ENCODE measurements at places on chromosomes 4 and X.

DNA sequence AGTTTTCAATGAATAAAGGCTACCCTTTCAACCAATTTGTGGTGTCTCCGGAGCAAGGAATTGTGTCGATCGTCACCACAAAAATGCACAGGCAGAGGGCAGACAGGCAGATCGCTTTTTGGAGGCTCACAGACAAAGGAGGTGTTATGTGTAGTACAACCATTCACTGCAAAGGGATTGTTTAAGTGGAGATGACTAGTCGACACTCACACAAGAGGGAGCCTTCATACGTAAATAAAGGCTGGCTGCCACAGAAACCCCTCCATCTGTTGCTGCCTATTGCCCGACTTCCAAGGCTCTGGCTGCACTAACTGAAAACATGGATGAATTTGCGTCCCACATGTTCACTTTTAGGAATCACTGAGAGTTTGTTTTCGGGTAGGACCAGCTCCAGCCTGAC lies 281.1 kb downstream of the NKX6-1 start:
- no peak for DNase-seq

DNA sequence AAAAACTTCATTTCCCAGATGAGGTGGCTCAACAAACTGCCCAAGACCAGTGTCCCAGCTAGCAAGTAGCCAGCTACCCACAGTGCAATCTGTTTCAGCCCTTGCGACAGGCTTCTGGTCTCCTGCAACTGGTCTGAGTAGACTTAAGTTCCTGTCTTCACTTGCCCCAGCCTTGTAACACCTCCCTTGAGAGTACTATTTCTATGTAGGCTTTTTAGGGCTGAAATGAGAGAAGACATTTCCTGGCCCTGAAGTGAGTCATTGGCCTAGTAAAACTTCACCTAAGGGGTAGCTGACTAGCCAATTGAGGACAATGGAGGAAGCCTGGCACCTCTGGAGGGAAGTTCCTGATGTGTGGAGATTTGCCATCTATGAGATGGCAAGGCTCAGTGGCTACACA lies 80.1 kb upstream of the STIM2 start:
- DNase-seq = no peak

- DNase-seq = peak; percentile 23
Measured at GRCh38 chrX:39730662-39731329, 367.0 kb downstream of the BCOR start.

DNA sequence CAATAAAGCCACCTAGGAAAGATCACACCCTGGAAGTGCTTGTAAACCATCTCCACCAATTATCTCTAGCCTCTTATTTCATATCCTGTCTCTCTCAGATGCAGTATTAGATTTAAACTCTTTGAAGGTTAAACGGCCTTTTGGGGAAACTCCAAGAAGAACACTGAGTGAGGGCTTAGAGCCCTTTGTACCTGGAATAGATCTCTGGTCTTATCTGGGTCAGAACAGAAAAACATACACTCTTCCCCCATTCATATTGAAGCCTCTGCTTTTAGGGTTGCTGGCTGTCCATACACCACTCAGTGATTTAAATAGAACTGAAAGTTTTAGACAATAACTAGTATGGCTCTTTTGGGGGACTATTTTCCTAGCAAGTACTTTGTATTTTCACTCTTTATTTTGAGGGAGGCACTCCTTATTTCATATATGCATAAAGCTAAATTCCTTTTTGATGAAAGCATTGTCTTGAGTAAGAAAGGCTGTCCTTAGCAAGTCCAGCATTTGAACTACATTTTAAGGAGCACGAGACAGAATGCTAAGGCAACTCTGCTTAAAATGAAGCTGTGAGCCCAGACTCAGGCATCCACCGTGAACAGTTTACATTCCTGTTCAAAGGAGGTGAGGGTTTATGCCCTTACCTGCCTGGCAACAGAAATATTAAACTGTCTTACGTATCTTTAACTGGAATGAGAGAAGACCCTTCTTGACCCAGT lies 17.4 kb downstream of the YY2 start:
- no peak for DNase-seq

GRCh38 chr4:147192679-147193078 lies 247.0 kb upstream of the TTC29 start:
- DNase-seq = no peak

DNA sequence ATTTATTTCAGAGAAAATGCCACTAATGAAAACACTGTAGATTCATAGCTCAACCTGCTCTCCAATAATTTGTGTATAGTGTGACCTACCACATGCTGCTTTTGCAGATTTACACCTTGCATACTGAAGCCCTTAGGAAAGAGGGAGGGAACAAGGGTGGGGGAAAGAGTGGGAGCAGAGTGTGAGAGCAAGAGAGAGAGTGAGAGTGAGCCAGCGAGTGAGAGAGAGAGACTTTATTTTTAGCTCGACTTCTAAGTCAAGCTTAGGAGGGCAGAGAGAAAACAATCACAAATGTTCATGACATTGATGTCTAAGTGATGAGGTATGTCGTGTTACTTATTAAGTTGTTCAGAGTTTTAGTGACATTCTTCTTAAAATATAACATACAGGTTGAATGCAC lies 112.5 kb upstream of the HAND2 start:
- no peak for DNase-seq

DNA sequence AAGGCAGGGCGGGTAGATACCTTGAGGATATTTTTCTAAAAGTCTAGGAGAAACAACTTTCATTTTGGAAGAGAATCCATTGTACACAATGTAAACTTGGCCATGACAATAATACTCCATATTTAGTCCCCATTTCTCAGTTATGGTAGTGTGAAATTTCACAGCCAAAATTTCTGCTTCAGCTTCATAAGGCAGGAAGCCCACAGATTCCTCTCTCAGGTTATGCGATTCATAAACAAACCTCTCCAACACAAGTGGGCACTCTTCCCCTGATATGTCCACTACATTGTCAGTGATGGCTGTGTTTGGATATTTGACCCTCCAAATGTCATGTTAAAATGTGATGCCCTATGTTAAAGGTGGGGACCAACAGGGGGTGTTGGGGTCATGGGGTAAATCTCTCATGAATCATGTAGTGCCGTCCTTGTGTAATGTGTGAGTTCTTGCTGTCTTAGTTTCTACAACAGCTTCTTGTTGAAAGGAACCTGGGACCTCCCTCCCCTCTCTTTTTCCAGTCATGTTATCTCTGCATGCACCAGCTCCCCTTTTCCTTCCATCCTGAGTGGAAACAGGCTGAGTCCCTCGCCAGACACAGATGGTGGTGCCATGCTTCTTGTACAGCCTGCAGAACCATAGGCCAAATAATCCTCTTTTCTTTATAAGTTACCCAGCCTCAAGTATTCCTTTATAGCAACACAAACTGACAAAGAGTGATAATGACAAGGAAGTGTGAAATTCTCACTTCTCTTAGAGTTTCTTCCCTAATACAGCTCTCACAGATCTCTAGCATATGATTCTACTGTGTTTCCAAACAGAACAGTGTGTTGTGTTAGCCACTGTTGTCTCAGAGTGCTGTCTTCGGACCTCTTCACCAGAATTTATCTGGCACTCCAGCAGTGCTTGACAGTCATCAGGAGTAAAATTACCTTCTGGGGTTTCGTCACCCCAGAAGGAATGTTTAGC lies 598.4 kb upstream of the GNPDA2 start:
- DNase-seq = no peak

DNA sequence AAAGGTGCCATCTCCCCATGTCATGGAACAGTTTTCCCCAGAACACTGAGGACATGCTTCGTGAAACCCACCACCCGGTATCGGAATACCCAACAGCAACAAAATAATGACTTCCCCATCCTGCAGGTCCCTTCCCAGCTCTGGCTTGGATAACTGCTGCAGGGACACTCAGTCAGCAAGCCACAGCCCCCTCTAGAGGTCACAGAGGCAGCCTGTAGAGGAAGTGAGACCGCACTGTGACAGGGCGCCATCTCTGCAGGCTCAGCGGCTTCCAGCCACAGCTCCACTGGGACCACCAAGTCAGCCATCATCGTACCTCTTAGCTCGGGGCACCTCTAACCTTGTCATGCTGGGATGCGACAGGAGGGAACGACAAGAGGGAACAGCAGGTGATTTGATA lies 315.9 kb downstream of the LDB2 start:
- no peak for DNase-seq

GRCh38 chrX:109374262-109374960 lies 107.5 kb downstream of the GUCY2F start:
- no peak for DNase-seq

DNA sequence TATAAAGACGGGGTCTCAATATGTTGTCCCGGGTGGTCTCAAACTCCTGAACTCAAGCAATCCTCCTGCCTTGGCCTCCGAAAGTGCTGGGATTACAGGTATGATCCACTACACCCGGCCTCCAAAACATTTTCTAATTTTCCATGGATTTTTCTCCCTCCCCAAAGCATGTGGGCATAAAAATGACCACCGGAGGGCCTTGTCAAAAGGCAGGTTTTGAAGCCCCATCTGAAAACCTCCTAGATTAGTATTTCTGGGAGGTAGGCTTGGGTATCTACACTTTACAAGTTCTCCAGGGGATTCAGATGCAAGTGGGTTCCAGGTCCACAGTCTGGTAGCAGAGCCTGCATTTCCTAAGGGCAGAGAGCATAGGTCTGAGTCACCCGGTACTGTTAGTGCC lies 1.4 kb upstream of the GPR173 start:
- DNase-seq = no peak

DNA sequence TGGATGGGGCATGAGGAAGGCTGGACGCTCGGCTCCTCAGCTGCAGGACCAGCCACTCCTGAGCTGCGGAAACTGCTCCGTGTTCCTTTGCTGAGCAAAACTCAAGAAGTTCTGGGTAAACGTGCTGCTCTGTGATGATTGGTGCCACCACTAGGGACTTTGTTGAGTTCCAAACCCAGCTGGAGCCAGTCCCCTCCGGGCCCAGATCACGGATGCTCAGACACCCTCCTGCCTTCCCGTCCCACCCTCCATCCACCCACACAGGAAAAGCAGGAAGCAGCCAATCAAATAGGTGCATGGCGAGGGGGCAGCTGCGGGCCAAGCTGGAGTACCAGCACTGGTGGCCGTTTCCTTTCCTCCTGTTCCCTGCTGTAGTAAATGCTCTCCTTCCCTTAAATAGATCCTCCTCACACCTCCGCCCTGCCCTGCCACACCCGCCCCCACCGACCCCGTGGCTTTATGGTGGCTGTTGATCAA lies 68.0 kb downstream of the ADRA2C start:
- no peak for DNase-seq

- no peak for DNase-seq
Measured at GRCh38 chrX:102599951-102600579, 750 bp downstream of the ARMCX5 start.
